DND-41 (cell line): ENCODE measurements at places on chromosomes 1 and 21.
A peak's percentile ranks its signal among the peaks of the same experiment; 100 is the strongest.

DNA sequence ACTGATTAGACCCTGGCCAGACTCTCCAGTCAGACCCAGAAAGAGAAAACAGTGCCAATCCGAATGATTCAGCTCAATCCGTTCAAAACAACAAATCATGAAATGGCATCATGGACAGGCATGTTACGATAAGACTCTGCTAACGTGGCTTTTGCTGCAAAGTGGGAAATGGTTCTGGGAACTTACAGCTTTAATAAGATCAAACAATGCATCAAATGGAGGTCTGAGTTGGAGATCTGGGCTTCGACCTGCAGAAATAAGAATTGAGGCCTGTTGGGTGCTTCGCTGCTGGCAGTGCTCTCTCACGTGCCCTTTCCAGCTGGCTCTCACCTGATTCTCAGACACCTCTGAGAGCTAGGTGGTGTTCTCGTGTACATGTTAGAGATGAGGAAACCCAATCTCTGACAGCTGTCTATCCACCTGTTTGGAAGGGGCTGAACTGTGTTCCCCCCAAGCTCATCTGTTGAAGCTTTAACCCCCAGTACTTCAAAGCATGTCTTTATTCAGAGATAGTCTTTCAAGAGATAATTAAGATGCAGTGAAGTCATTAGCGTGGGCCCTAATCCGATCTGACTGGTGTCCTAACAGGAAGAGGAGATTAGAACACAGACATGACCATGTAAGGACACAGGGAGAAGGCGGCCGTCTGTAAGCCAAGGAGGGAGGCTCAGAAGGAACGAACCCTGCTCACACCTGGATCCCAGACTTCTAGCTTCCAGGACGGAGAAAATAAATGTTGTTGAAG lies 45.5 kb upstream of the ETS2 start:
- DNase-seq = no peak

DNA sequence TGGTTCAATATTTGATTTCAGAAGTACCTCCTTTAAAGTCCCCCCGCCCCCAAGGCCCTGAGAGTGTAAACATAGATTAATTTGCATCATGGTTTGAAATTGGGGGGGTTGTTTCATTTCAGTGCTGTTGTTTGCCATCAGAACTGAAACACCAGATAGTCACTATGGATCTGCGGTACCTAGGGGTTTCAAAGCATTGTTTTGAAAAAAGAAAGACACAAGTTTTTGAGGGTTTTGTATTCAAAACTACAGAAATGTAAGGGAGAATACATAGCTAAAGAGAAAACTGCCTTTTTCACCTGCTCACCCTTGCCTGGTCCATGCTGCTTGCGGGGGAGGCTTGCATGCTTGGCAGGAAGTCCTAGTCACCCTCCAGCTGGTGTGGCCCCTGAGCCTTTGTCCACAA lies 59.3 kb downstream of the ACP6 start:
- DNase-seq = no peak

DNA sequence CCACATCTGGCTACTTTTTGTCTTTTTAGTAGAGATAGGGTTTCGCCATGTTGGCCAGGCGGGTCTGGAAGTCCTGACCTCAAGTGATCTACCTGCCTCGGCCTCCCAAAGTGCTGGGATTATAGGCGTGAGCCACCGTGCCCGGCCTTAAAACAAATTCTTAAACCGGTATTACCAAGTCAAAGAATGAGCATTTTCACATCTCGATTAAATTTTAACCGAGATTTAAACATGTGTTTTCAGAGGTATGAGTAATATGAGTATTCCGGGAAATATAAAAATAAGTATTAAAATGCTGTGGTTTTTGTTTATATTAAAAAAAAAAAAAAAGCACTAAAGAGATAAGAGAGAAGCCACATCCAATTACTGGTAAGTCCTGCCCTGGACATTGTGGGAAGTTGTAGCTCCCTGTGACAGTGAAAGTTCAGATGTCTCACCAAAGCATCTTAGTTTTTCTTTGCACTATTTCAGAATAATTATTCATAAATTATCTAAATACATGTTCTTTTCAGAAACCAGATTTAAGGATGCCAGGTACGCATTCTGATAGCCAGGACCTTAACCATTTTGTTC lies 24.9 kb downstream of the ZNF281 start:
- no peak for DNase-seq

GRCh38 chr1:221478050-221478949 lies 263.6 kb downstream of the DUSP10 start:
- DNase-seq = peak; percentile 43

GRCh38 chr1:204684571-204685235 lies 835 bp downstream of the LRRN2 start:
- DNase-seq = no peak

GRCh38 chr1:59318271-59318860 lies 21.5 kb downstream of the FGGY start:
- DNase-seq = no peak

DNA sequence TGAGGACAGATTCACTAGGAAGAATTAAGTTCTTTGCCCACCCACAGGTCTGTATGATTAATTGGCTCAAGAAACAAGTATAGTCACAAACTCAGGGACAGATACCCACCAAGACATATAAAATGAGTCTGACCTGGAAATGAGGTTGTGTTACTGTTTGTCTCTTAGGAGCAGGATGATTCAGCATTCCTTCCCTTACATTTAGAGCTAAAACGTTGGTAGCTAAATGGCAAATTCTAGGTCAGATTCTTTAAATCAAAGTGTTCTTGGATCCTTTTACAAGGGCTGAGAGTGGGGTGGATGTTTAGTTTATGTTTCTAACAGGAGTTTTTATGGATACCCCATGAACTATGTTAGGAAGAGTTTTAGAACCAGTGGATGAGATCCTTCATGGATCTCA lies 4.7 kb downstream of the RIMKLA start:
- DNase-seq = no peak

DNA sequence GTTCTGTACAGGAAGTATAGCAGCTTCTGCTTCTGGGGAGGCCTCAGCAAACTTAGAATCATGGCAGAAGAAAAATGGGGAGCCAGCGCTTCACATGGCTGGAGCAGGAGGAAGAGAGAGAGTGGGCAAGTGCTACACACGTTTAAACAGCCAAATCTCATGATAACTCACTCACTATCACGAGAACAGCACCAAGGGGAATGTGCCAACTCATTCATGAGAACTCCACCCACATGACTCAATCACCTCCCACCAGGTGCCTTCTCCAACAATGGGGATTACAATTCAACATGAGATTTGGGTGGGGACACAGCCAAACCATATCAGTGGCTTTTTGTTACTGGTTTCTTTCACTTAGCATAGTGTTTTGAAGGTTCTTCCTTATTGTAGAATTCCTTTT lies 138.6 kb downstream of the SYT14 start:
- DNase-seq = no peak

DNA sequence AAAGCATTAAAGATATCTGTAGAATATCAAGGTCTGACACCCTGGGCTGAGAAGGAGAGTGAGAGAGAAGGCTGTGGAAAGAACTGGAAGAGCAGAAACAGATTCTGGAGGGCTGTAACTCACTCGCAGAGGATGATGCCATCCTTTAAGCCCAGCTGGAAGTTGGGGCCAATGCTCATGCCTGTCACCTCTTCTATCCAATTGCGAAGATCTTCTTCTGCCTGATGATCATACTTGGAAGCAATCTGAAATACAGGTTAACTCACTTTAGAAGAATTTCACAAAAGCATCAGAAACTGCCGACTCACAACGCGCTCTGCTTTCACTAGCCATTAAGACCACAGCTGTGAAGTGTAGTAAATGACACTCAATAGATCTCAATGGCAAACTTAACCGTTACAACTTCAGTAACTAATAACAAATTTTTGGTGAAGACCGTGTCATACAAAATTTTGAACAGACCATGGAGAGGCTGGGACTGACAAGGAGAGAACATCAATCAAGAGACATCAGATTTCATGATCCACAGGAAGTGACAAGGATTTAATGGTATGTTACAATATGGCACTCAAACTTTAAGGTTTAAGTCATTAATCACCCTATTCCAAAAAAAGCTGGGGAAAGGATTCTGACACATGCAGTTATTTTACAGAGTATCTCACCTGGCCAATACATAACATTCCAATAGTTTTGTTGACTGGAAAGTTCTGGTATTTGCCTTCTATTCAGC lies 23.5 kb downstream of the CNN3 start:
- DNase-seq = no peak

DNA sequence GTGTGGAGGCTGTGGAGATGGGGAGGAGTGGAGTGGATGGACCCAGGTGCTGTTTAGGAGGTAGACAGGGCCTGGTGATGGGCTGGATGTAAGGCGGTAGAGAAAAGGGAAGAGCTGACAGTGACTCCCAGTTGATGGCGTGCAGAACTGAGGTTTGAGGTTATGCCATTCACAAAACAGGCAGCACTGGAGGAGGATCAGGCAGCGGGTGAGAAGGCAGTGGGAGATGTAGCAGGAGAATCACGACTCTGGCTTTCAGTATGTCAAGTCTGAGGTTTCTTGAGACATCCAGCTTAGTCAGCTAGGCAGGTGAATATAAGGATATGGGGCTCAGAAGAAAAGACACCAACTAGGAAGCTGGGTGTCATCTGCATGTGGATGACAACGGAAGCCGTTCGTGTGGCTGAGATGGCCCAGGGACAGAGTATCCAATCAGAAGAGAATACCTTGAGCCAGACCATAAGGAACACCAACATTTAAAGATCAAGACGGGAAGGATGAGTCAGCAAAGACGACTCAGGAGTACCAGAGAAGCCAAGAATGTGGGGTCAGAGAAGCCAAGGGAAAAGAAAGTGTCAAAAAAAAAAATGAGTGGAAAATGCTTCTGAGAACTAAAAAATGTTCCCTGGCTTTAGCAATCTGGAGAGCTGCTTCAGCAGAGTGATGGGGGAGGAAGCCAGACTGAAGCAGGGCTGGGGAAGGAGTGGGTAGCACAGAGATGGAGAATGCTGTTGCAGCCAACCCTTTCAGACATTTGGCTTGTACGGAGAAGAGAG lies 15.2 kb downstream of the LRRN2 start:
- no peak for DNase-seq

DNA sequence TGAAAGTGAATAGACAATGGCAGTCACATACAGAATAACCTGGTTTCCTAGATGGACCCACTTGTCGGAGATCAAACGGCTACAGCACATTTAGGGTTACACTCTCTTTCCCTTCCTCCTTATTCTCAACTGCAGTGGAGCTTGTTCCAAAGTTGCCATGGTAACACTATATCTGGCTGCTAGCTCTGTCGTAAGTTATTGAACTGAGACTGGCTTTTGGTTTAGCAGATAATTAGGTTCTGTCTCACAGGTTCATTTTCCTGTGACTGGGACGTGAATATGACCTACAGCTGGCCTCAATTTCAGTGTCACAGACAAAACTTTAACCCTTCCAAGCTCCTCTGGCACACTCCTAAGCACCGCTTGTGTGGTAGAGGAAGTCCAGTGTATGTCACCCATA lies 875.8 kb downstream of the USP25 start:
- no peak for DNase-seq
